Epithelial cell of proximal tubule (primary cell): ENCODE measurements at places on chromosomes 12 and 14.

DNA sequence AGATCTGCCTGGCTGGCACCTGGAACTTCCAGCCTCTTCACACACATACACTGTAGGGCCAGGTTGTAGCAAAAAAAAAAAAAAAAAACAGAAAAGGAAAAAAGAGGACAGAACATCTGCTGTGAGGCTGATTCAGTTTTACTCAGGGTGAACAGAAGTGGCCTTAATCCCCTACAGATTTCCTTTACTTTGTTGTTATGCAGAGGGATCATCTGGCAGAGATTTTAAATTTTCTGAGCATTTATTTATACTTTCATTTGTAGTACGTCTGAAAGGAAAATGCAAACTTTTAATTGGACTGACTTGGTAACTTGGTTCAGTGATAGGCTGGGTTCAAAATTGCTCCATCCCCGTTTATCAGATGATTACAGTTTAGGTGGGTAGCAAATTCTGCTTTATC, 50.8 kb upstream of the PRICKLE1 start:
- DNase-seq, result no peak

DNA sequence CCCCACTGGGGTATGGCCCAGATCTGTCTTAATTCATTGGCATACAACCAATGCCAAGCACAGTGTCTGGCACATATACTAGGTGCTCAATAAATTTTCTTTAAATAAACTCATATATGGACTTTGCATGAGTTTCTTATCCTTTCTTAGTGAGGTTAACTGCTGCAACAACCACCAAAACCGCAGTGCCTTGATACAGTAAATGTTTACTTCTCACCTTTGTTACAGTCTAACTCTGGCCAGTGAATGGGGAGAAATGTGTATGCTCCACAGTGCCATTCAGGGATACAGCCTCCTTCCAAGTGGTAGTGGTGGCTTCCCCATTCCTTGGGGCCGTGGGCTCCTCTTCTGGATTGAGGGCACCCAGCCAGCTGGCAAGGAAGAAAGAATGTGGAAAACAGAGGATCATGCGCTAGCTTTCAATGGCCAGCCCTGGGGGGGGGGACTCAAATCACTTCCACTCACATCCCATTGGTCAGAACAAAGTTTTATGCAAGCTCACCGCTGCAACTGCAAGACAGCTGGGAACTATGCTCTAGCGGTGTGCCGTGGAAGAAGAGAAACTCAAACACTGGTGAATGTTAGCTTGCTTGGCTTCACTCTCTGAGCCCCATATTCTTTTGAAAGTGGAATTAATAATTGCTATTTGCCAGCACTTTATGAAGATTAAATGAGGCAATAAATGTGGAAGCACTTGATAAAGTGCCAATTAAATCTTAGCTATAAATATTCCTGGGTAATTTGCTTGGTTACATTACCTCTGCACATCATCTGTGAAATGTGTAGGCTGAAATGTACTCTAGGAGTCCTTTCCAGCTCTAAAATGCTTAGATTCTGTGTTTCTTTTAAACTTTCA, 51.0 kb upstream of the SOCS2 start:
- no peak for DNase-seq

GRCh38 chr14:49893309-49894213, 679 bp downstream of the ARF6 start:
- no peak for DNase-seq

- no peak for DNase-seq
Measured at GRCh38 chr12:15679151-15679550, 110.0 kb downstream of the EPS8 start.

- DNase-seq, result no peak
Measured at GRCh38 chr12:124689631-124690030, 122.2 kb upstream of the NCOR2 start.

DNA sequence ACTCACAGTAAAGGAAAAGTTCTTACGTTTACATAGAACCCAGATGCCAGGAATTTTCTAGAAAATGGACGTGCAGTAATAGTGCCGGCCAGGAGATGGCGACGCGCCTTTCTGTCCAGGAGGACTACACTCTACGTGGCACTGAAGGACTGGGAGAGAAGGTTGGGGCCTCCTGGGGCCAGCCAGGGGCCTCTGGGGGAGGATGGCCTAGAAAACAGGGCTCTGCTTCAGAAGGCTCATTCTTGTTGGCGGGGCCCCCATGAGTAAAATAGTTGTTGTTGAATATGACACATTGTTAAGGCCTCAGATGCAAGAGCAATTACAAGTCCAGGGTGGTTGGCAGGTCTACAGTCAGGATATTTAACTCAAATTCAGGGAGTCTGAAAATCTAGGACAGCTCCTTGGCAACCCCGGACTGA, 120.1 kb upstream of the MAX start:
- DNase-seq, result no peak

DNA sequence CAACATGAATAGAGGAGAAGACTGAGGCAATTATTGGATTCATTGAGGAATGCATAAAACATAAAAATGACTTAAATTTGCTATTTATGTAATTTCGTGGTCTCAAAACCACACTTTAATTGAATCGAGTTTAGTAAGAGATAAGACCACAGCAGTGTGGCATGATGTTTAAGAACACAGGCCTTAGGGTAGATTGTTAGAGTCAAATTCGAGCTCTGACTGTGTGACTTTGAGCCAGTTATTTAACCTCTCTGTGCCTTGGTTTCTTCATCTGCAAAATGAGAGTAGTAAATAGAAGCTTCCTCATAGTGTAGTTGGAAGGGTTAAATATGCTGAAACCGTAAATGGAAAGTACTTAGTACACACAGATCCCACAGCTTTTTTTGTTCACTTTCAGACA, 9.3 kb upstream of the SSTR1 start:
- no peak for DNase-seq

DNA sequence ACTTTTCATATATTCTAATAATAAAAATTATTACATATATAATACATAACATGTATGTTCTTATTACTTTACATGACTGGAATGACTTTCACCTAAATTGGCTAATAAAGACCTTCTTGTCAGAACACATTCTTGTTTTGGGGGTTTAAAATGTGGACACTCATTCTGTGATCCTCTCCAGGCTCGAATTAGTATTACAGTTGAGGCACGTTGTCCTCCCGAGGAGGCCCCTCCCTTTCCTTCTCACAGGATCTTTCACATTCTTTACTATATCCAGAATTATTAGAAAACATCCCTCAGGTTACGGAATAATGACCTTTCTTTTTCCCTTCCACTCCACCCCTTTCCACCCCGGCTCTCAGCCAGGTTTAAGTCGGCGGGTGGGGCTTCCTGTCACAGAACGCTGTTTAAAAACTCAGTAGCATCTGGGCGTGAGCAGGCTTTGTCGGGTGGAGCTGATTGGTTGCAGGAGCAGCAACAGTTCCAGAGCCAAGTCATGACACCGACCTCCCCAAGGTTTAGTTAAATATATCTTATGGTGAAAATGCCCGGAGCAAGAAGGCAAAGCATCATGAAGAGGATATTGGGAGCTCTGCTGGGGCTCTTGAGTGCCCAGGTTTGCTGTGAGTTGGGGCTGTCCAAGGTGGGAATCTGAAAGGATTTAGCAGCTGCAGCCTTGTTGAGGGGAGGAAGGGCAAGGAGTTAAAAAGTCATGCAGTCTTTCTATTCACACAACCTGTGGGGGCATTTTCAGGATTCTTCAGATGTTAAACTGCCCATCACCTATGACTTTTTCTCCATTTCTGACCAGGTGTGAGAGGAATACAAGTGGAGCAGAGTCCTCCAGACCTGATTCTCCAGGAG, 396.7 kb upstream of the OR4E1 start:
- no peak for DNase-seq

DNA sequence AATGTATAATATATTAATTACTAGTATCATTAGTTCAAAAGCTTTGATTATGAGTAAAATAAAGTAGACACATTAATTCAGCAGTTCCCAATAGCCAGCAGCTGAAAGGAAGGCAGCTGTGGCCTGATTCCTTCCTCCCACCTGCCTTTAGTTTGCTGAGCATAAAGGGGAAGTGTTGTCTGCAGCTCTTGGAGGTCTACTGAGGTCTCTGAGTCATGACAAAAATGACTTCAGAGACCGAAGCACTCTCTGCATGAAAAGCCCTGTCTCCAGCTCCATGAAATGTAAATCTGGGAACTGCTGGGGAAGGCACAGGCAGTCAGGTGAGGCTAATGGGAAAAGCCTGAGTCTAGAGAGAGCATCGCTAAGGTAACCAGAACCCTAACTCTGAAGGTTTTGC, 165.4 kb downstream of the NRXN3 start:
- DNase-seq, result peak; percentile 18

- no peak for DNase-seq
Measured at GRCh38 chr12:43835656-43836474, at the start of gene TMEM117. Gene TMEM117, plus strand, starts transcription at chr12:43836081.

GRCh38 chr14:96104469-96105057, 65.4 kb downstream of the C14orf132 start:
- DNase-seq, result peak; percentile 83

DNA sequence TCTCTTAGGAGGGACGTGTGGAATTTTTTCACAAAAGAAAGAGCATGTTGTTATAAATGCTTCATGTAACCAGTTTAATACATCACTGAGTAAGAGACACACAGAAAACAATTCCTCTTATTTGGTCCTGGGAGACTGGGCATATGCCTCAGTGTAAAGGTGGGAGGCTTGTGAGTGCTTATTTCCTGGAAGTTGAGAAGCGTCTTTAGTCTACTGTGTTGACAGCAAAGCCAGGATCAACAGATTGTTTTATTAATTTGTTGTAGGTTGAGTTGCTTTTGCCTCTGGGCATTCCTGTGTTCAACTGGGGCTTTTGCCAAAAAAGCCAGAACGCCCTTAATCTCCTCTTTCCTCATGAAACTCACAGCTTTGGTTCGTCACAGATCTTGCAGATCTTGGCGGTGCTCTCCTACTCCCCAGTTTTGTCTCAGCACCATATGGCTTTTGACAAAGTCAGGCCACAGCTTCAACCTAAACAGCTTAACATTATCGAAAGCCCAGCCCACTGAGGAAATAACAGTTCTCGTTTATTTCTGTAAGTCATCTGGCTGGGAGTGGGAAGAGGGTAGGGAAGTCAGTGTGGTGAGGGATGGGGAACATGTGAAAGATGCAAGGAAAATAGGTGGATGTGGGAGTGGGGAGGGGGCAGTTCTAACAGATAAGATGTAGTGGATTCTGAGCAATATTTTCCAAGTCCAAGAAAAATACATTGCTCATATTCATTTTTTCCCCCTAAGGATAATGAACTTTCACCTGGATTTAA, 227.2 kb downstream of the DACT1 start:
- peak; percentile 69 for DNase-seq

DNA sequence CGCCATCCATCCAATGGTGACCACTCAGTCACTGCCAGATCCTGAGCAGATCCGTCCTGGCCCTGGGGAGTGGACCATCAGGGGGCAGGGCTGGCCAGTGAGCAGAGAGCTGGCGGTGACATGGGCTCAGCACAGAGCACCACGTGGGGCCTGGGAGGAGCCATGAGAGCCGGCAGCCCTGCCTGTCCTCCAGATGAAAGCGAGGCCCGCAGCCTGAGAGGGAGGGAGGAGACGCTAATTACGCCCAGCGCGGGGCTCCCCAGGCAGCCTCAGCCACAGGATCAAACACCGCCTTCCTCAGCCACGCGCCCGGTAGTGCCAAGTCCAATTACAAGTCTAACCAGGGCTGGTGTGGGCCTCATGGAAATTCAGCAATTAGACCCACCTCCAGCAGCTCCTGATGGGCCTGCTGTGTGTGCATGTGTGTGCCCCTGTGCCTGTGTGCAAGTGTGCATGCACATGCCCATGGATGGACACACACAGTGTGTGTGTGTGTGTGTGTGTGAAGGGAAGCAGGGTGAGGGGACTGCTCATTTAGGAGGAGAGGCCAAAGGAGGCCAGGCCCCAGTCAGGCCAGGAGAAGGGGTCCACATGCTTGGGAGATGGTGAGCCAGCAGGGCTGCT, 68.0 kb downstream of the KIF26A start:
- no peak for DNase-seq
